Left colon (tissue), 2 donors: ENCODE measurements at places on chromosomes 3 and 15. TPM values are rescaled to one million over a fixed set of nuclear protein-coding genes. Genes with fewer than 3 reads are reported as not detected.

The FETUB gene
- not detected for total RNA-seq

The CP gene
- total RNA-seq, result 11.1 TPM

The PPM1M gene
- total RNA-seq, result 9.3 TPM

The C3orf85 gene
- 31.9 TPM for total RNA-seq

The TP63 gene
- total RNA-seq, result 0.11 TPM

The DNAH12 gene
- total RNA-seq, result 0.09 TPM

The PYGO1 gene
- total RNA-seq, result 0.73 TPM

The RFX7 gene
- 14.4 TPM for total RNA-seq

The NR2E3 gene
- total RNA-seq, result 0.67 TPM

The TWF2 gene
- total RNA-seq, result 53.9 TPM

The SLCO3A1 gene
- 13.0 TPM for total RNA-seq

The PIK3CA gene
- 18.0 TPM for total RNA-seq

The SV2B gene
- 0.61 TPM for total RNA-seq

The MEIS2 gene
- total RNA-seq, result 3.1 TPM

The CFAP20DC gene
- total RNA-seq, result 1.6 TPM
